ENCODE measurements at places on chromosomes 1 and 21. TPM values are rescaled to one million over a fixed set of nuclear protein-coding genes. Genes with fewer than 3 reads are reported as not detected.

CFHR3 gene
- 0.17 TPM for total RNA-seq

FCGR3B gene
- 33.5 TPM for total RNA-seq

ITGB3BP gene
- 9.1 TPM for total RNA-seq

APOBEC4 gene
- total RNA-seq: 0.33 TPM

DNA sequence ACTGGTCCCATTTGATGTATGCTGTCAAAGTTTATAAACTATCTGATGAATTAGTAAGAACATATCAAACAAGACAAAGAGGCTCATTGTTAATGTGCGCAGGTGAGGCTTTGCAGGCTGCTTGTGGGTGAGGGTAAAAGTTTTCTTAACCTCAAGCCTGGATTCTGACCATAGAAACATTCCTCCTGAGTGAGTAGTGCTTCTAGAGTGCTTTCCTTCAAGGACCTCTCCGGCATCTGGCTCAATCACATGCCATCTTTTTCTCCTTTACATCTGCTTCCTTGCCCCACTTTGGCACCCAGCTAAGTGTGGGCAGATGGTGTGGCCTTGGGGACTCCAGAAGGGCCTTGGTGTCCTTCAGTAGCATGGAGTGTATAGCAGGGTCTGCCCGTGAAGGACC is 104.0 kb downstream of the ROR1 start:
- no peak for DNase-seq

GRCh38 chr1:15231714-15232201 is 15.3 kb upstream of the FHAD1 start:
- no peak for DNase-seq

DNA sequence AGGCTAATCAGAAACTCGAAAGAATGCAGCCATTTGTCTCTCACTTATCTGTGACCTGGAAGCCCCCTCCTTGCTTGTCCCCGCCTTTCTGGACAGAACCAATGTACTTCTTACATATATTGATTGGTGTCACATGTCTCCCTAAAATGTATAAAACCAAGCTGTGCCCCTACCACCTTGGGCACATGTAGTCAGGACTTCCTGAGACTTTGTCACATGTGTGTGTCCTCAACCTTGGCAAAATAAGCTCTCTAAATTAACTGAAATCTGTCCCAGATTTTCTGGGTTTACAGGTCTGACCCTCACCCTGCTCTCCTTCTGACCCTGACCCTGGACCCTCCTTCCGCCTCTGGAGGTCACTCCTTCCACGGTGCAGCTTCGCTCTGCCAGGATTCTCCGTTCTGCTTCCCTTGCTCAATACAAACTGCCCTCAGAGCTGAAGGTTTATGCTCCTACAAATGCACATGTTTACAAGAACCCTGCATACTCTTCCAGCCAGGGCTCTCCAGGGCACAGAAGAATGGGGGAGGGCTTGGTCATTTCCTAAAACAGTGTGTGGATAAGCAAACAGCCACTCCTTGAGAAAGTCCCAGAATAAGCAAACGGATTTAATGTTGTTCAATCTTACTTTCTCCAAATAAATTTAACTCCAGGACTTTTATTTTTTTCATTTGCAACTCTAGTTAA is 160.5 kb downstream of the ACTL8 start:
- no peak for DNase-seq

- DNase-seq: no peak
Observed at GRCh38 chr21:35548904-35549615, 500.0 kb upstream of the RUNX1 start.

DNA sequence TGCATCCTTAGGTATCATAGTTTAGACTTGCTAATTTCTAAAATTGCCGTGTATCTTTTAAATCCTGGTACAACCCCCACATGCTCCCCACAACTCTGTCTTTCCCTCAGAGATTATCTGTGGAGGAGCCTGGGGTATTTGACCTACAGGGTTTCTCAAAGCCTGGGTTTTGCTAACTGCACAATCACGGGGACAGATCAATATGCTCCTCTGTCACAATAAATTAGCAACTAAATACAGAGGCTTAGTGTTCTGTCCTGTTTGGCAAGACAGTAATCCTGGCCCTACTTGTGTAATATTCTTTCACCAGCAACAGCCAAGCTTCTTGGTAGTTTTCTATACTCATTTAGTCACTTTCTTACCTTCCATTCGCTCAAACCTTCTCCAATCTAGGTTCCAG is 8.5 kb downstream of the ECHDC2 start:
- DNase-seq: no peak

GRCh38 chr1:213333121-213333520 is 282.1 kb downstream of the RPS6KC1 start:
- no peak for DNase-seq

- DNase-seq: no peak
Observed at GRCh38 chr1:193019442-193020026, 39.6 kb downstream of the UCHL5 start.
